ENCODE measurements at places on chromosomes 1 and 21. TPM values are rescaled to one million over a fixed set of nuclear protein-coding genes. Genes with fewer than 3 reads are reported as not detected.
A peak's percentile ranks its signal among the peaks of the same experiment; 100 is the strongest.

The RGS13 gene
- not detected for total RNA-seq

- DNase-seq, result no peak
- no peaks in the 10 kb centered on the region for H3K27me3 ChIP-seq
- peaks cover 71% of the 10 kb centered on the region for H3K4me1 ChIP-seq
- H3K27ac ChIP-seq, result peak overlapping the region; percentile 61
These were observed 52.1 kb downstream of the ARID4B start for GRCh38 chr1:235275836-235276235.

DNA sequence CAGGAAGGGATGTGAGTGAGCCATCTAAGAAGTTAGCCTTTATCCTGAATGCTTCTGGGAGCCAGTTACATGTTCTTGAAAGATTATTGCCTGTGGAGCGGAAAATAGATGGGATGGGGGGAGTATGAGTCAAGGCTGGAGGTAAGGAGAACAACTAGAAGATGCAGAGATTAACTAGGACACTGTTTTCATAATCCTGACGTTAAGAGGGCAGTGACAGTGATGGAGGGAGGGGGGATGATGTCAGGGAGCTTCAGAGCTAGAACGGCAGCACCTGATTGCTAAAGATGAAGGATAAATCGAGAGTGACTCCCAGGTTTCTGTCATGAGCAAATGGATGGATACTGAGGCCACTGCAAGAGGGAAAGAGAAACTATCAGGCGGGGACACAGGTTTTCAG is 10.0 kb upstream of the RCSD1 start:
- H3K4me3 ChIP-seq, result no peak overlapping the region
- peaks cover 62% of the 10 kb centered on the region for H3K4me1 ChIP-seq
- H3K36me3 ChIP-seq, result no peaks in the 10 kb centered on the region

- peak; percentile 35 for DNase-seq
- H3K27me3 ChIP-seq, result no peaks in the 10 kb centered on the region
- peaks cover 68% of the 10 kb centered on the region for H3K4me1 ChIP-seq
- H3K27ac ChIP-seq, result peak overlapping the region; percentile 89
- H3K36me3 ChIP-seq, result no peaks in the 10 kb centered on the region
- no peak overlapping the region for H3K4me3 ChIP-seq
These were observed 34.8 kb upstream of the DUSP10 start for GRCh38 chr1:221776495-221777301.

- no peaks in the 10 kb centered on the region for H3K27me3 ChIP-seq
- no peak for DNase-seq
- H3K36me3 ChIP-seq, result no peaks in the 10 kb centered on the region
These were observed 77.0 kb downstream of the MORN1 start for GRCh38 chr1:2314273-2314802.

DNA sequence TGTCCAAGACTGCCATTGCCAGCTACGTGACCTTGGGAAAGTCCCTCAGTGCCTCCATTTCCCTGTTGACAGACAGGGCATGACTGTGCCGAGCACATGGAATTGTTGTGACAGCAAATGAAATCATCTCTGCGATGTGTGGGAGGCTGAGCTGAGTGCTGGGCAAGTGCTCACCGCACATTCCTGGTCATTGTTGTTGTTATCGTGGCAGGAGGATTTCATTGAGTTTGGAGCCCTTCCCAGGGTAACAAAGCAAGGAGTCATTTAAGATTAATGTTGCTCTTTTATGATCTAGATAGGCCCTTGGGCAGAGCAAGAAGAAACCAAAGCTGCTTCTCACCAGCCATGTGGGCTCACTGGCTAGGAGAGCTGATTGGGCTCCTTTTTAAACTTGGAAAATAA is 39.6 kb upstream of the ITPKB start:
- H3K4me3 ChIP-seq, result no peak overlapping the region
- DNase-seq, result no peak
- no peaks in the 10 kb centered on the region for H3K36me3 ChIP-seq

GRCh38 chr1:116916002-116916401 is 6.3 kb downstream of the PTGFRN start:
- peaks cover 8% of the 10 kb centered on the region for H3K4me1 ChIP-seq
- DNase-seq, result no peak

- H3K27ac ChIP-seq, result peak overlapping the region; percentile 2
- H3K36me3 ChIP-seq, result no peaks in the 10 kb centered on the region
- H3K4me1 ChIP-seq, result peaks cover 21% of the 10 kb centered on the region
- DNase-seq, result peak; percentile 75
These were observed 2.2 kb downstream of the TCEA3 start for GRCh38 chr1:23422241-23422877.

- H3K27me3 ChIP-seq, result peaks cover 6% of the 10 kb centered on the region
- no peaks in the 10 kb centered on the region for H3K36me3 ChIP-seq
- DNase-seq, result no peak
- H3K4me3 ChIP-seq, result no peak overlapping the region
These were observed 255.7 kb downstream of the GRIK1 start for GRCh38 chr21:29684106-29684505.

GRCh38 chr1:89706700-89707012 is 73.7 kb downstream of the LRRC8C start:
- H3K4me3 ChIP-seq, result no peak overlapping the region
- no peaks in the 10 kb centered on the region for H3K27me3 ChIP-seq
- no peak for DNase-seq
- H3K36me3 ChIP-seq, result peaks cover 47% of the 10 kb centered on the region

Measured in activated naive CD4-positive, alpha-beta T cell treated with anti-CD3 and anti-CD28 coated beads for 36 hours (primary cell).